ENCODE measurements at places on chromosomes 12 and 14.

GRCh38 chr12:105977236-105977635, 161.5 kb downstream of the NUAK1 start:
- DNase-seq, result no peak

DNA sequence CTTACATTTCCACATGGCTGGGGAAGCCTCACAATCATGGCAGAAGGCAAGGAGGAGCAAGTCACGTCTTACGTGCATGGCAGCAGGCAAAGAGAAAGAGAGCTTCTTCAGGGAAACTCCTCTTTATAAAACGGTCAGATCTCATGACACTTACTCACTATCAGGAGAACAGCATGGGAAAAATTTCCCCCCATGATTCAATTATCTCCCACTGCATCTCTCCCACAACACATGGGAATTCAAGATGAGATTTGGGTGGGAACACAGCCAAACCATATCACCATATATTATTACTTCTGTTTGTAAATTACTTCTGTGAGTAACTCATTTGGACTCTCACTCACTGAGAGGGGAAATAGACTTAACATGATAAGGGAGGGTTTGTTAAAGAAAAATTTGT, 1496.8 kb upstream of the TMEM132C start:
- no peak for DNase-seq

DNA sequence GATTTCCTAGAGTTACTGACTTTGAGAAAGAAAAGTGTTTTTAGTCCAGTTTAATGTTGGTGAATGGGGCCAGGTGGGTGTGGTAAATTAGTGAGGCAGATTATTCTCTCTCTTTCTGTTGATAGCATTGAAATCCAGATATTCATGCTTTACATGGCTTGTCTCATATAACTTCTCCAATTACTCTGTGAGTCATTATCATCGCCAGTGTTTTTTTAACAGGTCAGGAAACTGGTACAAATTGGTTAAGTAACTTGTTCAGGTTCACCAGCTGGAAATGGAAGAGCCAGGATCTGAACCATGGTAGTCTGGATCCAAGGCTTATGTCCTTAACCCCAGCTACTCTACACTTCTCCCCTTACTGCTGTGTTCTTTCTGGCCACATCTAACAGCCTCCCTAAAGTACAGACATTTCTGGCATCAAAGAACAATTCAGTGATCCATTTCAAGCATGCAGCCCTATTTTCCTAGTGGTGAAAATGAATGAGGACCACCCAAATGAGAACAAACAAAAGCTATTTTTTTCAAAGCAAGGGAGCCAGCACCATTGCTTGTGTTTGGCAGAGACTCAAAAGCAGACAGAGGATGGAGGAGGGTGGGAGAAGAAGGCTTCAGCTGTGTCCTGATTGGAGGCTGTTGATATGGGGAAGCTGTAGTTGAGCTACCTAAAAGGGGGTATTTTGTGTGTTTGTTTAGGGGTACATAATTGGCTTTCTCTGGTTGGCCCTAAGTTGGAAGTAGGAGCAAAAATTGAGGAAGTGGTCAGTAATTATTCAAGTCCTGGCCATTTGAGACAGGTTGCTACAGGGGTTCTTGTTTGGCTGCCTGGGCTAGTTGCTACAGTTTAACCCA, 1.7 kb downstream of the IRAK3 start:
- DNase-seq, result no peak

GRCh38 chr12:67067453-67068203, 201.5 kb upstream of the CAND1 start:
- DNase-seq, result no peak

- no peak for DNase-seq
Measured at GRCh38 chr12:53328043-53328435, 6.6 kb upstream of the AAAS start.

GRCh38 chr12:3445119-3445978, 45.7 kb upstream of the PRMT8 start:
- DNase-seq, result no peak

DNA sequence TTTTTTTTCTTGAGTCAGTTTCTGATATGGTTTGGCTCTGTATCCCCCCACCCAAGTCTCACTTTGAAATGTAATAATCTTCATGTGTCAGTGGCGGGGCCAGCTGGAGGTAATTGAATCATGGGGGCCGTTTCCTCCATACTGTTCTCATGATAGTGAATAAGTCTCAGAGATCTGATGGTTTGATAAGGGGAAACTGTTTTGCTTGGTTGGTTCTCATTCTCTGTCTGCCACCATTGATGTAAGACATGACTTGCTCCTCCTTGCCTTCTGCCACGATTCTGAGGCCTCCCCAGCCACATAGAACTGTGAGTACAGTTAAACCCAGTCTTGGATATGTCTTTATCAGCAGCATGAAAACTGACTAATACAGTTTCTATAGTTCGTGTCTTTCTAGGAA, 42.9 kb downstream of the WNK1 start:
- no peak for DNase-seq

DNA sequence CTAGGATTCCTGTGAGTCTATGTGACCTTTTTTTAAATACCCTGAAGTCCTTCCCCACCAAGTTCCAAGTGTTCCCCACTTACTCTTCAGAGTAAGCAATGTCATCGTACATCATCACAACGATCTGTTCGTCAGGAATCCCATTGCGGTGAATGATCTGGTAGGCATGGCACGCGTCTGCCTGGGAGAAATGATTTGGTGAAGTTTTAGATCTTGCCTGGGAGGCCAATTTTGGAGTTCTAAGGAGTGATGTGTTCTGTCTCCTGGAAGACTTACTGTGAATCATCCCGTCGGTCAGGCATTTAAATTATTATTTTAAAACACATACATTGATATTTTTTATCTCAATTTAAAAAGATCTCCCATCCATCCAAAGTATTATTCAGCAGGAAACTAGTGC, 29.8 kb downstream of the LGMN start:
- DNase-seq, result no peak

GRCh38 chr12:122843455-122843854, 8.2 kb downstream of the HIP1R start:
- DNase-seq, result no peak

GRCh38 chr12:65494537-65494936, 216.1 kb downstream of the MSRB3 start:
- no peak for DNase-seq

GRCh38 chr12:16611146-16611545, 5.2 kb upstream of the LMO3 start:
- DNase-seq, result no peak

DNA sequence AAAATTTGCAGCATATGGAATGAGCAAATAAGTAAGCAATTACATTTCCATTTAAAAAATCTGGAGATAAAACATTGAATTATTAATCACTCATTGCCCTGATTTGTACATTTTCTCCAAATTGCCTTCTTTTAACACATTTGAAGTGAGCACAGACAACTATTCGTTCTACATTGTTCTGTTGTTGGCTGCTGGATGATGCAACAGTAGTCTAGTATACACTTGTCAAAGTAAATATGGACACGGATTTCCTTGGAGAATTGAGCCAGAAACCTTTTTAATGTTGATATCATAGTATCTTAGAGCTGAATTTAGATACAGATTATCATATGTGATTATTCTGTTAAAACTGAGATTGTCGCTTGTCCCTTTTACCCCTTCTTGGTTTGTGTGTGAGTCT, 188.2 kb downstream of the FUT8 start:
- DNase-seq, result no peak

DNA sequence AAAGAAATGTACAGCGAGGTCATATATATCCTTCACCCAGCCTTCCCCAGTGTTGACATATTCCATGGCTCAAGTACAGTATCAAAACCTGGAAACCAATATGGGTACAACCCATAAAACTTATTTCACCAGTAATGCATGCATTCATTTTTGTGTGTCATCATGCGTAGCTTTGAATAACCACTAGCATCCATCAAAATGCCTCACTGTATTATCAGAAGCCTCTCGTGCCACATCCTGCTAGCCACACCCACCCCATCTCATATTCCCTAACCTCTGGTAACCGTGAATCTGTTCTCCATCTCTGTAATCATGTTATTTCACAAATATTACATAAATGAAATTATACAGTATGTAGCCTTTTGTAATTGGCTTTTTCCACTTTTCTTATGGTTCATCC, 314.3 kb downstream of the RAD51B start:
- DNase-seq, result no peak

DNA sequence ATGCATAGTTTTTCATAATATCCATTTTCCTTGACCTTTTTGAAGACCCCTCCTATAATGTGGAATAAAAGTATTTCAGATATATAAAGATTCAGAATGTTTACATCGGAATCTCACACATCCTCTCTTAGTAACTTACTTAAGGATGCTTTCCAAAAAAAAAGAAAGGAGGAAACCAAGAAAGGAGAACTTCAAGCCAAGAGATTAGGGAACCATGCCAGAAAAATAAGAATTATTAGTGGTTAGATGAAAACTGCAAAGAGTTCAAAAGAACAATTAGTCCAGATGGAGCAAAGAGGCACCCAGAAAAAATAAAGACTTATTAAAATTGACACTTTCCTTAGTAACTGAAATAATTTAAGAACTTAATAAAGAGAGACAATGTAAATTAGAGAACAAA, 179.2 kb downstream of the DUSP6 start:
- no peak for DNase-seq

GRCh38 chr14:56798447-56799342, 11.6 kb downstream of the OTX2 start:
- DNase-seq, result no peak

GRCh38 chr12:93484315-93484981, 17.1 kb downstream of the MRPL42 start:
- no peak for DNase-seq

DNA sequence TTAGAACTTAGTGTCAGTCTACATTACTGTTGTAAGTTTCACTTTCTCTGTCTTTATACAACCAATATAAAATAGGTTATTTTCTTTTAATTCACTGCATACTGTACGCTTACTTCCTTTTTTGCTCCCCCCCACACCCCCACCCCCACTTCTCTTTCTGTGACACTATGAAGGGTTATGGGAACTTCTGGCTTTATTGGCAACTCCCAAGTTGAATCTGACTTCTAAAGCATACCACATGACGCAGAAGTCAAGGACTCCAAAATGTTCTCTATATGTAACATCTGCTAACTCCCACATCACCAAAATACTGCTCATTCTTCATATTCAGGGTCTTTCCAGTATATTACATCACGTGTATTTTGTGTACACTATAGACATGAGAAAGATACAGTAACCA, 81.2 kb upstream of the ATXN7L3B start:
- DNase-seq, result no peak
